Activated CD8-positive, alpha-beta memory T cell treated with anti-CD3 and anti-CD28 coated beads, Interleukin-2, amount 10 ng/mL, durations not matched to agents 7 days and 5 days (primary cell): ENCODE measurements at places on chromosomes 16 and 17. TPM values are rescaled to one million over a fixed set of nuclear protein-coding genes. Genes with fewer than 3 reads are reported as not detected.

DNA sequence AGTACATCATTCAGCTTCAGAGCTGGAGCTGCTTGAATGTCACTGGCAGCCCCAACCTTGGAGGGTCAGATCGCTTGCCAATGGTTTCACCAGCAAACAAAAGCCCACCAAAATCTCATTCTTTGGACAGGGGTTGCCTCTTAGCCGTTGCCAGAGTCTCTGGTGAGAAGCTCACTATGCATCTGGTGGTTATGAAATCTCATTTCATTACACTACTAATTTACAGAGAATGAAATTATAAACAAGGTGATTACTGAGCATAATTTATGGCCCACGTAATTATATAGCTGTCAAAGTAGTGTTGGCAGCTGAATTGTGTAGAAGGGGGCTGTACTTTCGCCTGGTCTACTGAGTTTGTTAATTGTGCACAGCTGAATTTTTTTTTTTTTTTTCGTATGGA, 688.9 kb upstream of the KIF2B start:
- H3K27me3 ChIP-seq = no peaks in the 10 kb centered on the region
- no peaks in the 10 kb centered on the region for H3K4me1 ChIP-seq
- DNase-seq = no peak
- H3K36me3 ChIP-seq = no peaks in the 10 kb centered on the region
- H3K27ac ChIP-seq = no peak overlapping the region
- H3K4me3 ChIP-seq = no peak overlapping the region

ARSG gene
- 24.6 TPM for total RNA-seq

DNA sequence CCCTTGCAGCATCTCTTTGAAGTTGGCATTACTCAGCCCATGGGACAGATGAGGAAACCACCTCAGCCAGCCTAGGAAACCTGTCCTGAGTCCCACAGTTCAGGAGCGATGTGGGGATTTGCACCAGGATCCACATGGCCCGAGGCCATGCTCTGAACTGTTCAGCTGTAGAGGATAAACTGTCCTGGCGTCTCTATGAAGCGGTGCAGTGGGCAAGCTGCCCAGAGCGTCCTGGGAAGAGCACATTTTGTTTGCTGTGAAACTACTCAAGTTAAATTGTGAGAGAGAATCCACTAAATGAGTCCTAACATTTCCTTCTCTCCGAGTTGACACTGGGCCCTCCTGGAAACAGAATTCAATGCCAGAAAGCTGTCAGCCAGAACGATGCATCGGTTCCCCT, 276.6 kb upstream of the TNRC6C start:
- no peak for DNase-seq
- no peaks in the 10 kb centered on the region for H3K4me1 ChIP-seq
- H3K27me3 ChIP-seq = no peaks in the 10 kb centered on the region
- H3K36me3 ChIP-seq = no peaks in the 10 kb centered on the region
- H3K27ac ChIP-seq = no peak overlapping the region

DNA sequence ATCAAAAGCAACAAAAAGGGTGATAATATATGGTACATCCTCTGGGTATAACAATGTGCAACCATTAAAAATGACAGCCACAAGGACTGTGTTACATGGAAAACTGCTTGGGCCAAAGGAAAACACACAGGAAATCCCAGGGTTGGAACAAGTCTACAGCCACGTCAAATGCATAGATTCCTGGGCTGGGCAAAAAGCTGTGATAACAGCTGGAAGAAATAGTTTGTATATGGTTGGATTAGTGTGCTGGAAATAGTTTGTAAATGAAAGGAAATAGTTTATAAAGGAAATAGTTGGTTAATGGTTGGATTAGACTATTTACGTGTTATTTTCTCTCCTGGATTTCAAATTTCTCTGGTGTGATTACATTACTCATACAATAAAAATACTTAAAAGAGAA, 2.6 kb downstream of the HSD17B2 start:
- no peaks in the 10 kb centered on the region for H3K4me1 ChIP-seq
- peaks cover 36% of the 10 kb centered on the region for H3K27me3 ChIP-seq
- no peak overlapping the region for H3K27ac ChIP-seq

CCDC200 gene
- not detected for total RNA-seq

- H3K27ac ChIP-seq = no peak overlapping the region
- H3K27me3 ChIP-seq = no peaks in the 10 kb centered on the region
- H3K4me1 ChIP-seq = peaks cover 1% of the 10 kb centered on the region
- H3K4me3 ChIP-seq = no peak overlapping the region
- no peak for DNase-seq
Observed at GRCh38 chr17:13995856-13996271, 73.4 kb upstream of the COX10 start.
